ENCODE measurements at places on chromosomes 1 and 21. TPM values are rescaled to one million over a fixed set of nuclear protein-coding genes. Genes with fewer than 3 reads are reported as not detected.

TMEM269 gene
- total RNA-seq, result 0.07 TPM

ELAPOR1 gene
- 0.39 TPM for total RNA-seq

CLDN17 gene
- not detected for total RNA-seq

EPHX1 gene
- 46.1 TPM for total RNA-seq
